Left renal pelvis (tissue), 4 donors: ENCODE measurements at places on chromosomes 13 and 19.

- no peak for DNase-seq
These were observed at the start of gene GRIN2D for GRCh38 chr19:48393559-48394330. TSS of gene GRIN2D (plus strand) at chr19:48393668. CDS start at chr19:48398393, 4,725 bp downstream.

GRCh38 chr13:37443538-37443937, 155.0 kb downstream of the POSTN start:
- no peak for DNase-seq

- DNase-seq, result no peak
These were observed 28.4 kb downstream of the ARID3A start for GRCh38 chr19:954272-954671.

DNA sequence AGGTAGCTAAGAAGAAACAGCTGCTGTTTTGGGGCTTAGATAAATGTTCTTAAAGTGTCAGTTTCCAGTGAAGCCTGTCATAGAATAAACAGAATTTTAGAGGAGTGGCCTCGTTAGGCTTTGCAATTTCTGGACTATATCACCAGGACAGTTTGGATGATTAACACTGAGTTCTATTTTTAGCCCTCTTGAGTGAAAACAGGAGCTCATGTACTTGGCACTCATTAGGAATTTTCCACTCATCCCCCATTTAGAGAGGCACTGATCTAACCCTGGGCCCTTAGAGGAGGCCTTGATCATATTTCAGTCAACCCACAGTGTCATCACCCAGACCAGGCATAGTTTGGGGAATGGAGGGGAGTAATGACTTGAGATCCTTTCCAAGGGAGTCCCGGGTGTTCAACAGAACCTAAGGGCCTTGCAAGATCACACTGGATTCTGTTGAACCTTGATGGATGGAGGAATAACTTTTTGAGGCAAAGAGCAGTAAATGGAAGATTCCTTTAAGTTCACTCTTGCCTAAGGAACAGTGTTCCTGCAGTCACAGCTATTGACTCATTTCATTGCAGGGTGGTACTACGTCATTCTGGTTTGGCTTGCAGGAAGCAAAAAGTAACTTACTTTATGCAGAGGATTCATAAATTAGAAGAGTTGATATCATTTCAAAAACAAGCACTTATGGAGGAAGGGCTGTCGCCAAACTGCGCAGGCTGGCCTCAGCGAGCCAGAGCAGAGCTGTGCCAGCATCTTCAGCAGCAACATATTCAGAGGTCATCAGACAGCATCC, 160.2 kb downstream of the SLC7A1 start:
- no peak for DNase-seq

DNA sequence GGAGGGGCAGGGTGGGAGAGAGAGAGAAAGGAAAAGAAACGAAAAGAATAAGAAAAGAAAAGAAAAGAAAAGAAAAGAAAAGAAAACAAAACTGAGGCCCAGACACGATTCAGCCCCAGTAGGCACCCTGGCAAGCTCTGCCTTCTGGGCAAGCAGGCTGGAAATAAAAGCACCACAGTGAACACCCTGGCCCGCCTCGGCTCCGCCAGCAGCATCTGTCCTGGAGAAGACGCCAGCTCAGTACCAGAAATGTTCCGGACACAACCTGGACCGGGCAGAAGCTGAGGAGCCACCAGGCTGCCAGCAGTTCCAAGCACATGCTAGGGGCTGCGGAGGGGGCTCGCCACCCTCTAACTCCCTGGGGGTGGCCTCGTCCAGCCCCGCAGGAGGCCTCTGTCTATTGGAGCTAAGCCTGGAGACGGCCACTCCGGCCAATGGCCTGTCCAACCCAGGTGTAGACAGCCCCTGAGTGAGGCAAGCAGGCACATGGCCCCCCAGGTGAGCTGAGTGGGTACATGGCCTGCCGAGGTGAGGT, 11.4 kb upstream of the CPAMD8 start:
- no peak for DNase-seq

DNA sequence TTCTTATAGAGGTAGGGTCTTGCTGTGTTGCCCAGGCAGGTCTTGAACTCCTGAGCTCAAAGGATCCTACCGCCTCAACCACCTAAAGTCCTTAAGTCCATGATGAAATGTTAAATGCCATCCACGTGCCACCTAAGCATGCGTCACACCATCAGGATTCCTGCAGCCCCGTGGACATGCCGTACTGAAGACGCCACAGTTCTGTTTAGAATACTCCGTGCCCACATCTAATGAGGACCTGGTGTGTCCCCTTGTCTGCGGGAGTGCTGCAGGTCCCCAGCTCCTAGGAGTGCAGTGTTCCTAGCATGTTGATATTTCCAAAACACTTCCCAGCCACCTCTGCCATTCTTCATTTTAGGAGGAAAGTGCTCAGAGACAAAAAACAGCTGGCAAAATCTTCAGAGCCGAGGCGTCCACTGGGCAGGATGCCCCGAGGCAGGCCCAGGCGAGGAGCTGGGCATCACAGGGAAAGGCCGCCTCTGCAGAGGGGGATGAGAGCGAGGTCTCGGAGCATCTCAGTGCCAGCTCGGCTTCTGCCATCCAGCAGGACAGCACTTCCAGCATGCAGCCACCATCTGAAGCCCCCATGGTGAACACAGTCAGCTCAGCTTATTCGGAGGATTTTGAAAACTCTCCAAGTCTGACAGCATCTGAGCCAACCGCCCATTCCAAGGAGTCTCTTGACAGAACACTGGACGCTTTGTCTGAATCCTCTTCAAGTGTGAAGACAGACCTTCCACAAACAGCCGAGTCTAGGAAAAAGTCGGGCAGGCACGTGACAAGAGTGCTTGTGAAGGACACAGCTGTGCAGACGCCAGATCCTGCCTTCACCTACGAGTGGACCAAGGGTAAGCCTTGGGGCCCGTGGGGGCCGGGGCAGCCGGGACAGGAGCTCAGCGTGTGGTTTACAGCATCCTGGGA, 13.2 kb downstream of the C19orf44 start:
- DNase-seq, result no peak

GRCh38 chr13:24124789-24125476, 35.6 kb upstream of the SPATA13 start:
- DNase-seq, result no peak
